Fibroblast of villous mesenchyme (primary cell): ENCODE measurements at places on chromosomes 7 and 10.
A peak's percentile ranks its signal among the peaks of the same experiment; 100 is the strongest.

DNA sequence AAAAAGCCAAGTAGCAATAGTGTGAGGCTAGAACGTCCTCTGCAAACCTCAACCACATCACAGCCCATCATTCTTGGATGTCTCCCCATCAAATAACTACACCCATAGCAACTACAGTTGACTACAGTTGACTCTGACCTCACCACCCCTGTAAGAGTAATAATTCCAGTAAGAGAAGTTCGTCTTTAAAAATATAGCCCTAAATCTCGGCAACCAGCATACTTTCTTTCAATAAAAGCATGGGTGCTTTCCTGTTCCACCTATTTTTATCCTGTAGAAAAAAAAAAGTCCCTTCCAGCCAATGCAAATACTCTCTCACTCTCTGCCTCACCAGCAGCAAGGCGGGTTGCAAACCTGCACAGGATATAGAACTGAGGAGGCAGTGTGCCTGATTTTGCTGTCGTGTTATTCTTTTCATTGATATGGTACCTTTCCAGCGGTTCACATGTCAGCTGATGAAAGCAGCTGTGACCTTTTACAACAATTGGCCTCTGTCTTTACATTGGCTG lies 187.5 kb upstream of the NFE2L3 start:
- DNase-seq = no peak

DNA sequence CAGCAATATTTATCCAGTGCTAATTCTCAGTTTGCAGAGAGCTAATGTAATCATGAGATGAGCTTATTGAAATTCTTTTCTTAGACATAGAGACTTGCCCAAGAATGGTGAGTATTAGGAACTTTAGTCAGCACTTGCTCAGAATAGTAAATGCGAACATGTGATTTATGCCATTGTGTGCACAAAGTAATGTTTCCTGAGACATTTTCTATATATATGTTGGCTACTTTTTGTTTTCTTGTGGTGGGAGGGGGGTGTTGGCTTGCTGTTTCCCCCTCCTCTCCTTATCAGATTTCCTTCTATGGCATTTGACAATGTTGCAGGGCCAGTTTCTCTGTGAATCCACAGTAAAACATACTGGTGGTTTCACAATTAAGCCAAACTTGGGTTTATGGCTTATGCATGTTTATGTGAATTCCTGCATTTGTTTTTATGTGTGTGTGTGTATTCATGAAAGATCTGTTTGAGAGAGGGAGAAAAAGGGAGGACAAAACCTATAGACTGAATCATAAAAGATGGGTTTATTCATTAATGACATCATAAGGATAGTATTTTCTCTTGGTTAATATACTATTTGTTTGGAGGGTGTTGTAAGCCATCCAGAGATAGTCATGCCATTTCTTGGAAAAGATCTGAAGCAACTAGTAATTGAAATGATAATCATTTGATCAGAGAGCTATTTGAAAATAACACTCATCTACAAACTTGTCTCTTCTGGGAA lies 36.3 kb downstream of the ARID5B start:
- peak; percentile 93 for DNase-seq

GRCh38 chr7:12851841-12852240 lies 164.4 kb downstream of the ARL4A start:
- DNase-seq = no peak

GRCh38 chr10:108801775-108802517 lies 1121.4 kb downstream of the XPNPEP1 start:
- peak; percentile 28 for DNase-seq

- DNase-seq = no peak
These were observed 17.0 kb downstream of the SORCS3 start for GRCh38 chr10:104658067-104658466.

DNA sequence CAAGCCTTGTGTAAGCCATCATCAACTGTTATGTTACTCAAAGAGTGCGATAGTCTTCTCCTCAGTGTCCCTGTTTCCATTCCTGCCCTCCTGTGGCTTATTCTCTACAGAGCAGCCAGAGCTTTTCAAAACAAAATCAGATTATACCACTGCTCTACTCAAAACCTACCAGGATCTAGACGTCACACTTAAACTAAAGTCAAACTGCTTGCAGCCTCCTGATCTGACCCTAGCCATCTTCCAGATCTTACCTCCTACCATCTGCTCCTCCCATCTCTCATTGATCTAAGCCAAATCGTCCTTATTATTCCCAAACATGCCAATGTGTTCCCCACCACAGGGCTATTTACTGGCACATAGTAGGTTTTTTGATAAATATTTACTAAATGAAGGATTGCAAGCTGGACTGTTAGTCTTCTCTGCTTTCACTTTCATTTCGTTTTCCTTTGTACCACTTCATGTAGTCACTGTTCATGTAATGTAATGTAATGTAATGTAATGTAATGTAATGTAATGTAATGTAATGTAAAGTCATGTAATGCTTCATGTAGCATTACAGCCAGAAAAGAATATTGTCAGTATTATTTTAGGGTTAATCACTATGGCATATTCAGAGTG lies 116.1 kb downstream of the GPR37 start:
- DNase-seq = peak; percentile 16

- no peak for DNase-seq
These were observed 375 bp upstream of the GATAD1 start for GRCh38 chr7:92446869-92447344.
